ENCODE measurements at places on chromosomes 2 and 18.

GRCh38 chr2:35932276-35932963, 423.2 kb upstream of the CRIM1 start:
- no peak for DNase-seq

DNA sequence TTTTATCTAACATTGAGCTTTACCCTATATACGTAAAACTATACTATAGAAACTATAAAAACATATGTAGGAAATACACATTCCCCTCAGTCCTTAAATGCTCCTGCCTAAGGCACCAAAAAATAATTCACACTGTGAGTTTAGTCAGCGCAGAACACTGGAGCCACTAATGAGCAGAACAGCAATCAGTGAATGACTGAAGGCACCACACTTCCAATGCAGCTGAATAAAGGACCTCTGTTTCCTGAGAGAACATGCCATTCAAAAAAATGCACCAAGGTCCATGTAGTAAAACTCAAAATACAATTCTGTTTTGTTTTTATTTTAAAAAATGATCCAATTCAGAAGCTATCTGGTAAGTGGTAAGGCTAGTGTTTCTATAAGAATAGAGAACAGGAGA, 1280.6 kb upstream of the NRXN1 start:
- DNase-seq = no peak

- DNase-seq = no peak
Observed at GRCh38 chr2:190443778-190444481, 35.8 kb downstream of the MFSD6 start.

DNA sequence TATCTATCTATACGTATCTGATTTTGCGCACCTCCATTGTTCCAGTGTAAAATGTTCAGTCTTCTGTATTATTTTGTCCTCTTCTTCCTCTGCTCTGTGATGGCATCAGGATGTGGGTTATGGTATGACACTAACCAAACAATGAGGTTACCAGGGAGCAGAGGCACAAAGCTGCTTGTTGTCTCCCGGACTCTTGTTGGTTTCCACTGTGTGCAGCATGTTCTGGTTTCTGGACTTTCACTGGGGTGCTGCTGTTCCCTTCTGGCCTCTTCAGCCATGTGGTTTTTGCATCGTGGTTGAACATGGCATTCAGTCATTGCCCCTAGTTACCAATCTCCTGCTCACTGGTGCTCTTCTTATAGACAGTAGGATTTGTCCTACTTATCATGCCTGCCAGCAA, 665.9 kb downstream of the CBLN2 start:
- DNase-seq = no peak

DNA sequence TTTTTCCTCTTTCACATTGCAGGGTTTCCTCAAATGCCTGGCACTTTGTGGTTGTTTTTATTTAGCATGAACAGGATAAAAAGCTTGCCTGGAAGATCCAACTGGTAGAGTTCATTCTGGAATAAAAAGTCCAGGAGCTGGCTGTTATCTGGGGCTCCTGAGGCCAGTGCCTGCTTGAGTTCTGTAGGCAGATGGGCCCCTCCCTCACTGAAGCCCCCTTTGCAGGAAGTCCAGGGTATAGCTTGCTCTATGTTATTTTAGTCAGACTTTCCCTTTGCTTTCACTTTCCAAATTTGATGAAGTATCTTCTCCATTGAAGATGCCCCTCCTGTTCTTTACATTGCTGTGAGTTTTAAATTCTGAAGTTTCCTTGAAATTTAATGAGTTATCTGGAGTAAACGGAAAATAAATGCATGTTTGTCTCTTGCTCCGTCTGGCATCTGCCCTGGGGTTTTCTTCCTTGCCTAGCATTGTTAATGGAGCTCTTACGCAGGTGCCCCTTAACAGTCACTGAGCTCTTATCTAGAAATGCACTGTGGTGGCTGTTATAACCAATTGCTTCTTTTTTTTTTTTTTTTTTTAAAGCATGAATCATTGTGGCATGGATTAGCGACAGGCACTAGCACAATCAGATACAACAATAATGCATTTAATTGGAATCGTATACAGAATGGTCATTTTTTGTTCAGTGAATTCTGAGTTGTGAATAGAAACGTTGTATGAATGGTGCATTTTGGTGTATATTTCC, 27.0 kb upstream of the LPIN1 start:
- DNase-seq = no peak

DNA sequence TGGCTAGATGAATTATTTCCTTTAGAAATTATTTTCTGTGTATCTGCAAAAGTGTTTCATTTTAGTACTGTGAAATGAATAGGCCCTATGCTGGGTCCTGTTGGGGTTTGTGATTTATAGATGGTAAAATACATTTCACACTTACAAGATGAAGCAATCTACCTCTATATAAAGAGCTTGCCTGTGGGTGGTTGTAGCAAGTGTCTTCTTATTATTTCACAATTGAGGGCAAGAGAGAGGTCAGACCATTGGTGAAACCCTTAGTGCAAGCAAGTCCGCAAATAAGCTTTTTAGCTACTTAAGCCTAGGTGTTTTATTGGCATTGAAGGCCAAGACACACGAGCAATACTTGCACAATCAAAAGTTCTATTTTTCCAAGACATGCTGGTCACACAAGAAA, 153.1 kb downstream of the FMNL2 start:
- DNase-seq = no peak

DNA sequence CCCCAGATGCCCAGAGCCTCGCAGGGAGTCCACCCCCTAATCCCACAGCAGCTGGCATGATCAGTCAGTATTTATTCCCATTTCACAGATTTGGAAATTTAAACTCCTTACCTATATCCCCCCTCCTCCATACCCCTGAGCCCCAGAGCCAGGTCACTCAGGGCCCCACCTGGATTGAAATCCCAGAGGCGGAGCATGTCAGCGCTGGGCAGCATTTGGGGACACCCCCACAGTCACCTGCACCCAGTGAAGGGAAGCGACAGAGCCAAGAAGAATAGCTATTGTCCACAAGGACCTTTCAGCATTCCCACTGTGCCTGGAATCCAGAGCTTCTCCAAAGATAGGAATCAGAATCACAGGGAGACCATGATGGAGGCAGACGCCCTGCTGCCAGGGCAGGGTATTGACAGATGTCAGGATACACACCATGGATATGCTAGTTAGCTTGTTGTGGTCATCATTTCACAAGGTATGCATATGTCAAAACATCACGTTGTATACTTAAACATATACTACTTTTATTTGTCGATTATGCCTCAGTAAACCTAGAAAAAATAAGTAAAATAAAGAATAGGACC, 968 bp upstream of the ASTL start:
- no peak for DNase-seq

GRCh38 chr2:178391701-178392100, 59.3 kb downstream of the PRKRA start:
- DNase-seq = no peak

GRCh38 chr2:26528836-26529235, 50.9 kb upstream of the OTOF start:
- DNase-seq = no peak

Measured in NCI-H2081 treated with DMSO at 0.1 percent for 48 hours (cell line).